ENCODE measurements at places on chromosomes 5 and 9. TPM values are rescaled to one million over a fixed set of nuclear protein-coding genes. Genes with fewer than 3 reads are reported as not detected.

The DOCK8 gene
- total RNA-seq, result 0.24 TPM

The FOXI1 gene
- total RNA-seq, result not detected

The ACOT12 gene
- not detected for total RNA-seq

The RGMB gene
- 13.5 TPM for total RNA-seq

The COL5A1 gene
- total RNA-seq, result 0.72 TPM

The SCGB3A2 gene
- not detected for total RNA-seq

The CTSV gene
- total RNA-seq, result 36.9 TPM

The EIF4E1B gene
- total RNA-seq, result not detected

The WDR38 gene
- total RNA-seq, result not detected

The CCNI2 gene
- total RNA-seq, result 0.48 TPM

The ZNF618 gene
- 1.7 TPM for total RNA-seq

The HMCN2 gene
- total RNA-seq, result under 0.01 TPM

The INSL4 gene
- not detected for total RNA-seq

Measured in tracheal epithelial cell (primary cell).